RWPE2 (cell line): ENCODE measurements at places on chromosomes 6 and 20.

- H3K4me3 ChIP-seq, result no peak overlapping the region
- DNase-seq, result peak; percentile 66
Measured at GRCh38 chr20:37319151-37319671, 26.7 kb upstream of the SRC start.

GRCh38 chr6:24060982-24061754 is 64.8 kb upstream of the NRSN1 start:
- H3K4me3 ChIP-seq, result no peak overlapping the region
- H3K27ac ChIP-seq, result no peak overlapping the region
- no peaks in the 10 kb centered on the region for H3K36me3 ChIP-seq
- H3K4me1 ChIP-seq, result no peaks in the 10 kb centered on the region
- no peaks in the 10 kb centered on the region for H3K27me3 ChIP-seq

DNA sequence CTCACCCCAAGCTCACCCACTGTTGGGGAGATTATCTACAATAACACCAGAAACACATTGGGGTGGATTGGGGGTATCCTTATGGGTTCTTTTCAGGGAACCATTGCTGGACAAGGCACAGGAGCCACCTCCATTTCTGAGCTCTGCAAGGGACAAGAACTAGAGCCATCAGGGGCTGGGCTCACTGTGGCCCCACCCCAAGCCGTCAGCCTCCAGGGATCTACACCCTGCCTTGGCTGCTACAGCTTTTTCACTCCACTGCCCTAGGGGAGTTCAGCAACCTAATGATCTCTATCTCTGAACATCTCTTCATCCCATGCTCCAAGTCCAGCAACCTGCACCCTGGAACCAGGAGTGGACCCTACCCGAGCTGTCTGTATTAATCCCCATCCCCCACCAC is 21.2 kb downstream of the MAVS start:
- no peaks in the 10 kb centered on the region for H3K4me1 ChIP-seq
- H3K4me3 ChIP-seq, result no peak overlapping the region

DNA sequence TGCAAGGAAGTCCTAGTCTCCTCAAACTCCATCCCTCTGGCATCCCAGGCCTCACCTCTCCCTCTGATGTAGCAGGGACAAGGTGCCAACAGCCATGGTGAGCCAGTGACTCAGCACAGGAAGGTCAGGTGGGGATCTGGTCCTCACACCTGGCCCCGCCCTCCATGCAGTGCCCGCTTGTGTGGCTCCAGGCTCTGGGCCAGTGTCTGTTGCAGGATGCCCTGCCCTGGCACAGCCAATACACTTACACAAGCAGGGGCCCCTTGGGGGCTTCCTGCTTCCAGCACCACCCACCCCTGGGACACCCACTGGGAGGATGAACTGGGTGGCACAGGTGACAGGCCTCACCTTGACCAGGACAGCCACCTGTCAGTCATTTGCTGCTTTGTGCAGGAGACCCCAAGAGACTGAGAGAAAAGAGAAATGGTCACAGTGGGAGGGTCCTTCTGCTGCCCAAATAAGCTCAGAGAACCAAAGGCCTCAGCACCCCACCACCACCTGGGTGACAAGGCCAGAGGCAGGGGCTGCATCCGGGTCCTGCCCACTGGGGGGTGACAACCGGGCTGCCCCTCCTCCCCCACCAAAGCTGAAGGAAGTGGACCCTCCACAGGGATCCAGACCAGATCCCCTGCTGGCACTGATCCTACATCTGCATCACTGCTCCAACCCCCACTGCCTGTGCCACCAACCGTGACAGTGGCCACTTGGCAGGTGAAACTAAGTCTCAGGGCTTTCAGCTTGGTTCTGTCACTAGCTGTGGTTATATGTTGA is 658.8 kb upstream of the DEFB115 start:
- no peak overlapping the region for H3K4me3 ChIP-seq
- DNase-seq, result peak; percentile 75
- no peak overlapping the region for H3K27ac ChIP-seq
- no peaks in the 10 kb centered on the region for H3K36me3 ChIP-seq

GRCh38 chr20:15708984-15709598 is 864.2 kb downstream of the KIF16B start:
- H3K36me3 ChIP-seq, result no peaks in the 10 kb centered on the region
- DNase-seq, result no peak
- H3K4me1 ChIP-seq, result peaks cover 6% of the 10 kb centered on the region
- no peaks in the 10 kb centered on the region for H3K27me3 ChIP-seq
- H3K27ac ChIP-seq, result no peak overlapping the region

DNA sequence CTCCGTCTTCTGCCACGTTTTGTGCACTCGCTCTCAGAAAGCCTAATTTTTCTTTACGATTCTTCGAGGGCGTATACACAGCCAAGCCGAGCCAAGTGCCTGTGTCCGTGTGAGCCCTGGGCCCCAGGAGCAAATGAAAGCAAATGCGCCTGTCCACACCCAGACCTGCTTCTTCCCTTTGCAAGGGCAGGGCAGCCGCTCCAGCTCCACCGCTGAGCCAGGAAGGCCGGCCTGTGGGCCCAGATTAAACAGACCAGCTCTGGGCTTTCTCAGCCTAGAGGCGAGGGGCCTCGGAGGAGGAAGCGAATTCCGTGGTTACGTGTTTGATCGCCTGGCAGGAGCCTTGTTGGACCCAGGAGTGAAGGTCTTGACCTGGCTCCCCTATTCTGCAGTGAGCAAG is 184.6 kb downstream of the SMOC2 start:
- no peaks in the 10 kb centered on the region for H3K36me3 ChIP-seq
- no peak for DNase-seq
- H3K4me3 ChIP-seq, result no peak overlapping the region
- H3K27ac ChIP-seq, result no peak overlapping the region

DNA sequence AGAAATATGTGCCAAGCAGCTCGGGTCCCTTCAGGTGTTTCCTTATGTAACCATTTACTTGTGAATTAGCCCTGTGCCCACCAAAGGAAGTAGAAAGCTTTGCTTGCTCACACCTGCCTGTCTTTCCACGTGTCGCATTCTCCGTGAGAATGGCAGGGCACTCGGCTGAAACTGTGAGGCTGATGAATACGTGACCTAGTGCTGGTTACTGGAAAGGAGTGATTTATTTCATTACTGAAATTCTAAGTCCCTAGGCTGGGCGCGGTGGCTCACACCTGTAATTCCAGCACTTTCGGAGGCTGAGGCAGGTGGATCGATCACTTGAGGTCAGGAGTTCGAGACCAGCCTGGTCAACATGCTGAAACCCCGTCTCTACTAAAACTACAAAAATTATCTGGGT is 45.9 kb upstream of the TULP1 start:
- H3K36me3 ChIP-seq, result no peaks in the 10 kb centered on the region
- no peak overlapping the region for H3K27ac ChIP-seq
- DNase-seq, result no peak
- no peaks in the 10 kb centered on the region for H3K27me3 ChIP-seq

DNA sequence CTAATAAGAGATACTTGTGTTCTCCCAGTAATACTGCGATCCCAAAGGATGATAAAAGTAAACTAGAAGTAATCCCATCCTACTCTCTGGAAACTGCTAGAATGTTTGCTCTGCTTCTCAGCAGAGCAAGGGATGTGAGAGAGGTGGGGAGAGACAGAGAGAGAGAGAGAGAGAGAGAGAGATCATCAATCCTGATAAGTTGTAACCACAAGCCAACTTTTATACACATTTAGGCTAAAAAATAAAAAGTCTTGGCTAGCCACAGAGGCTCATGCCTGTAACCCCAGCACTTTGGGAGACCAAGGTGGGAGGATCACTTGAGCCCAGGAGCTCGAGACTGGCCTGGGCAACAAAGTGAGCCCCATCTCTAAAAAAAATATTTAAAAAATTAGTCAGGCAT is 16.0 kb upstream of the TRIM38 start:
- H3K4me1 ChIP-seq, result no peaks in the 10 kb centered on the region
- no peak overlapping the region for H3K27ac ChIP-seq
- H3K4me3 ChIP-seq, result no peak overlapping the region
- no peaks in the 10 kb centered on the region for H3K27me3 ChIP-seq
- H3K36me3 ChIP-seq, result no peaks in the 10 kb centered on the region
- DNase-seq, result no peak

- peaks cover 53% of the 10 kb centered on the region for H3K4me1 ChIP-seq
- no peaks in the 10 kb centered on the region for H3K27me3 ChIP-seq
Measured at GRCh38 chr20:47136782-47137181, 219.7 kb downstream of the ZMYND8 start.

DNA sequence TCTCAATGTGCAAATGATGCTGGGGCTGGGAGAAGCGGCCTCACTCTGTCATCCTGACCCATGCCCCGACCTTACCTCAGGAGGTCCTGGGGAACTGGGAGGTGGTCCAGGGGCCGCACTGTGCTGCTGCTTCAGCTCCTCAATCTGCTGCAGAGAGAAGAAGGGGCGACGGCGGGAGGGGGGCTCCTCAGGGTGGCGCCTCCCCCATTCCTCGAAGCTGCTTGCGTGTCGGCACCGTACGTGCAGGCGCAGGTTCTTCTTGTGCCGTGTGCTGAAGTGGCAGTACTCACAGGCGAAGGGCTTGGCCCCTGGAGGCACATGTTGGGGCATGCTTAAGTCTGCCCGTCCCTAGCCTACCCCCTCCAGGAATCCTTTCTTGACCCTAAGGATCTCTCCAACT is 12.9 kb downstream of the ZNF335 start:
- peaks cover 75% of the 10 kb centered on the region for H3K36me3 ChIP-seq
- H3K4me1 ChIP-seq, result no peaks in the 10 kb centered on the region
- no peak overlapping the region for H3K4me3 ChIP-seq
- H3K27me3 ChIP-seq, result no peaks in the 10 kb centered on the region

DNA sequence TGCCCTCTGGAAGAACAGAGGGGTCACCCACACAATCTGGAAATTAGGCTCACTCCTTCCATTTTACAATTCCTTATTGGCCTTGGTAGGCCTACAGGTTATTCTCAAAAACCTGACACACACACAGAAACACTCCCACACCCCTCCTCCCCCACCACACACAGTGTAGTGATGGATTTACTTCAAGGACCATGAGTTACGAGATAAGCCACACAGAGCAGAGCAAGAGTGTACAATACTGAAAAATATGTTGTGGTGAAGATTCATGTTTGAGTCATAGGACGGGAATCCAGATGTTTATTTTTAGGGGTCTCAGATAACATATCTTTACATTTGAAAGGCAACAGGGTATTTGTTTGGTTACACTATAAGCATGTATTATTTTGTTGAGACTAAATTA is 291.9 kb downstream of the PLCB1 start:
- H3K4me3 ChIP-seq, result no peak overlapping the region
- H3K27me3 ChIP-seq, result no peaks in the 10 kb centered on the region
- H3K27ac ChIP-seq, result no peak overlapping the region
- no peaks in the 10 kb centered on the region for H3K4me1 ChIP-seq
- DNase-seq, result no peak

- no peak overlapping the region for H3K4me3 ChIP-seq
- H3K36me3 ChIP-seq, result no peaks in the 10 kb centered on the region
- no peaks in the 10 kb centered on the region for H3K27me3 ChIP-seq
- no peak for DNase-seq
Measured at GRCh38 chr6:118780668-118781067, 113.3 kb upstream of the ASF1A start.

- H3K27ac ChIP-seq, result no peak overlapping the region
- no peaks in the 10 kb centered on the region for H3K27me3 ChIP-seq
- no peaks in the 10 kb centered on the region for H3K36me3 ChIP-seq
Measured at GRCh38 chr6:107845777-107846176, 21.7 kb upstream of the SCML4 start.

- no peaks in the 10 kb centered on the region for H3K36me3 ChIP-seq
- no peak overlapping the region for H3K27ac ChIP-seq
- no peaks in the 10 kb centered on the region for H3K27me3 ChIP-seq
- peaks cover 19% of the 10 kb centered on the region for H3K4me1 ChIP-seq
Measured at GRCh38 chr6:24744911-24745310, 26.0 kb upstream of the C6orf62 start.

DNA sequence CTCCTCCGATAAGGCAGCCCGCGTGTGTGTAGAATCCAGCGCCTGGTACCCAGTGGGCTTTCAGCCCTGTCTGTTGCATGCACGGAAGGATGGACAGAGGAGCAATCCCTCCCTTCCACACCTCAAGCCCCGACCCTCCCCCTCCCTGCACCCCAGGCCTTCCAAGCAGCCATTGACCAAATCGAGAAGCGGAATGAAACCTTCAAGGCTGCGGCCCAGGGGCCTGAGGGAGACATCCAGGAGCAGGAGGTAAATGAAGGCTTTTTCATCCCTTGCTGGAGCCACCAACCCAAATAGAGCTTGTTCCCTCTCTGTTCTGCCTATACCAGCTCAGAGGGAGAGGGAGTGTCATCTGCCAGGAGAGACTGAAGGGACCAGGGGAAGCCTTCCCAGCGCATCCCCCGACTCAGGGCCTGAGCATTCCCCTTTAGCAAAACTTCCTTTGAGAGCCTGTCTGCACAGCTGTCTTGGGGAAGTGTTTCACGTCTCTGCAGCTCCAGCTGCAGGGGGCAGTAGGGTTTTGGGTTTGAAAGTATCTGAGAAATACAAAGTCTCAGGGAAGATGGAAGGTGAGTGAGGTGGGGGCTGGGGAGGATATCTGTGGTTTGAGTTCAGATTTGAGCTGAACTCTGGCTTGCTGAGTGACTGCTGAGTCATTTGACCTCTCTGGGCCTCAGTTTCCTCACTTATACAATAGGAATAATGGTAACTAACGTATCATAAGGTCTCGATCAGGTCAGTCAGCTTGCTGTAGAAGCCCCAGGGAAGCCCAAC is 16.1 kb downstream of the FGD2 start:
- H3K36me3 ChIP-seq, result no peaks in the 10 kb centered on the region
- no peak for DNase-seq
- peaks cover 36% of the 10 kb centered on the region for H3K4me1 ChIP-seq
- no peaks in the 10 kb centered on the region for H3K27me3 ChIP-seq
- no peak overlapping the region for H3K4me3 ChIP-seq
- H3K27ac ChIP-seq, result no peak overlapping the region

GRCh38 chr20:25744261-25744660 is 47.6 kb upstream of the ZNF337 start:
- H3K27me3 ChIP-seq, result no peaks in the 10 kb centered on the region
- H3K36me3 ChIP-seq, result no peaks in the 10 kb centered on the region
- no peak for DNase-seq
- no peak overlapping the region for H3K27ac ChIP-seq
- no peak overlapping the region for H3K4me3 ChIP-seq
- peaks cover 18% of the 10 kb centered on the region for H3K4me1 ChIP-seq

- H3K4me3 ChIP-seq, result no peak overlapping the region
- H3K36me3 ChIP-seq, result no peaks in the 10 kb centered on the region
- no peak overlapping the region for H3K27ac ChIP-seq
- no peak for DNase-seq
- no peaks in the 10 kb centered on the region for H3K27me3 ChIP-seq
Measured at GRCh38 chr6:958488-958887, 265.5 kb upstream of the EXOC2 start.
